Activated gamma-delta T cell treated with anti-CD3 and anti-CD28 coated beads, Interleukin-2, amount 50 U/mL, for 16 hours (primary cell): ENCODE measurements at places on chromosomes 2 and 18.

DNA sequence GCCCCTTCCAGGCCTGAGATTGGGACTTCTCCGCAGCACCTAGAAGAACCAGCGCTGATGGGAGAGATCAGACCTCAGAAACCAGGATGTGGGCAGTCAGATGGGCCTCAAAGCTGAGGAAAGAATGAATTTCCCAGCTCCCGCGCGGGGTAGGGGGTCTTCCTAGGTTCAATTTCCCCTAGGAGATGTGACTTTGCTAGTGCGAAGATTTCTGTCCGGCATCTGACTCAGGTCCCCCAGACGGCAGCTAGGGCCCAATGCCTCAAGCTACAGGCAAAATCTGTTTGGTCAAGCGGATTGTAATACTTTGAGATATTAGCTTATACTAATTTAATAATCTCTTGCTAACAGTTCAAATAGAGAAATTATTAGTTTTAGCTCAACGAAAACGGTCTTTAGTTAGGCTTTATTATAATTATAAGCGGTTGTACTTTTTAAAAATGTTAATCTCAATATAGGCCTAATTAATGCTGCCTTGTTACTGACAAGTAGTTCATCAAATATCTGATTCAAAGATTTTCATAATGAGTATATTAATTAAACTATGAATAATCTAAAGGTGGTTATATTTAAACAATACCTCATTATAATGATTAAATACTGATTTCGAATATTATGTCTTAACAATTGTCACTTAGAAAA, 5.8 kb downstream of the DLX1 start:
- no peak for DNase-seq

- no peak for DNase-seq
Measured at GRCh38 chr2:176569574-176569973, 300.3 kb downstream of the MTX2 start.

DNA sequence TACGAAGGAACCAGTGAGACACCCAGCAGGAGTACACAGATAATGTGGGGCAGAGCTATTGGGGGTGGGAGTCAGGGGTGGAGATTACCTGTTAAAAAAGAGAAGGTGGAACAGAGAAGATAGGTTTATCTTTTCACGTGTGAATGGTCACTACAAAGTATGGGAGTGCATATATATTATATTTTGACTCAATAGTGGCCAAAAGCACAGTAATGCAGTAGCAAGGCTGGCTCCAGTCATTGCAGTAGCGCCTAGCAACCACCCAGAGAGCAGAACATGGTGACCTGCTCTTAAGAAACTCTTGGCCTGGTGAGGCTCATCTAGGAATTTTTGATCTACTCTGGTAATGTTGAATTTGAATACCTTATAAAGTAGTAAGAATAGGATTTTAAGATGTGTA, 1.0 kb downstream of the IMPACT start:
- DNase-seq = no peak

DNA sequence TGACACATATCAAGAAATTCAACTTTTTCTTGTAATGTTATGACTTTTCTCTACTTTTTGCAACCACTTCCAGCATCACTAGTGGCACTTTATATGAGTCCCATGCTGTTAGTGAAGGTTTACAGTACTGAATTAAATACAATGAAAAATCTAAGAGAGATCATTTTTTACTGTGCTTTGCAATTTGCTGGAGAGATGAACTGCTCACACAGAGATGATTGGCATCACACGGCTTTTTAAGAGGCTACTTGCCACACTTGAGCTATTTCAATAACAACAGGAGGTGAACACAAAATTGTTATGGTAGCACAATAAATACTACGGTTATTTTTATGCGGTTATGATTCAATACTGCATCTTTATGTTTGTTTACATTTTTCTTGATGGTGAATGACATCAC, 88.9 kb downstream of the DAW1 start:
- DNase-seq = no peak

- no peak for DNase-seq
Measured at GRCh38 chr18:67145586-67146292, 370.8 kb downstream of the DSEL start.

DNA sequence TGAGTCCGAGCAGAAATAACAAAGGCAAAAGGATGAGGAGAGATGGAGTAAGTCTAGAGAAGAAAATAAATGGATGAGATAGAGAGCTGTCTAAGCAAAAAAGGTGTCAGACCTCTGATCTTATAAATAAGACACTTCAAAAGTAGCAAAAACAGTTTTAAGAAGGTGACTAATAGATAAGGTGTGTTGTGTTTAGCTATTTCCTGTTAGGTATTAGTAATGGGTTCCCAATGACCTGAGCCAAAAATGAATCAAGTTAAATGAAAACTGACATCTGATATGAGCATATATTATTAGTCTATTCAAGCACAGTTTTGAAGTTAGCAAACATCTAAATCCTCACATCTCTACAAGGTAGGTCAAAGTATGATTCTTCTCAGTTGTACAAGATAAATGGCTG, 10.6 kb downstream of the SUPT7L start:
- DNase-seq = no peak

DNA sequence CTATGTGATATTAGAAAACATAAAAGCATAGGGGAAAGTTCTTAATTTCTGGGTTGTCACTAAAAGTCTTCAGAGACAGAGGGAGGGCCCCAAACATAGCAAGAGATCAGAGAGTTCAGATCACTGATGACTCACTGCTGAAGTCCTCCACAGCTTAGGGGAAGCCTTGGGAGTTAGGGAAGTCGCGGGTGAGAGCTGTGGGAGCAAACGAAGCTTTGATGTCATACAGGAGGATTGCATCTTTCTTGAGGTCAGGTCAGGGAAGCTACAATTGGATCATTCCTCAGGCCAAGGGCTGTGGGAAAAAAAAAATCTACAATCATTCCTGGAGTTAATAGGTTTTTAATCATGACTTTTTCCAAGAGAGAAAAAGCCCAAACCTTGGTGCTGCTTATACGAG, 96.2 kb downstream of the COPS8 start:
- no peak for DNase-seq

GRCh38 chr2:49335546-49335945, 181.2 kb upstream of the FSHR start:
- DNase-seq = no peak

GRCh38 chr18:73950116-73950700, 197.4 kb downstream of the FBXO15 start:
- DNase-seq = no peak

- no peak for DNase-seq
Measured at GRCh38 chr2:101657787-101658186, 39.7 kb upstream of the MAP4K4 start.

DNA sequence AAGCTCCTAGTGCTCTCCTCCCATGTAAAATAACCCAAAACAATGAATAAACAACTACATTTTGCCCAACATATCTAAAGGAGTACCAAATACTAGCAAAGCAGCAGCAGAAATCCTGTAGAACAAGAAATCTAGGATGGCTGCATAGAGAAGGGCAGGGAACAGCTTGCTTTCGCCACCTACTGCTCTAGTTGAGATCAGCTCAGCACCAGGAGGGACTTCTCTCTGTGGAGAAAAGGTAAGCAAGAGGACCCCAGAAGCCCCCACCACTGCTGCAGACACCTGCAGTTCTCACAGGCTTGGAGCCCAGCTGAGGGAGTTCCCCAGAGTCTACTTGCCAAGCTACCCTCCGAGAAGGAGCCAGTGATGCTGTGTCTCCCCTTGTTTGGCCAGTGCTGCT, 243.0 kb upstream of the CHST9 start:
- no peak for DNase-seq

- DNase-seq = no peak
Measured at GRCh38 chr2:207974216-207974605, 51.1 kb downstream of the PLEKHM3 start.

DNA sequence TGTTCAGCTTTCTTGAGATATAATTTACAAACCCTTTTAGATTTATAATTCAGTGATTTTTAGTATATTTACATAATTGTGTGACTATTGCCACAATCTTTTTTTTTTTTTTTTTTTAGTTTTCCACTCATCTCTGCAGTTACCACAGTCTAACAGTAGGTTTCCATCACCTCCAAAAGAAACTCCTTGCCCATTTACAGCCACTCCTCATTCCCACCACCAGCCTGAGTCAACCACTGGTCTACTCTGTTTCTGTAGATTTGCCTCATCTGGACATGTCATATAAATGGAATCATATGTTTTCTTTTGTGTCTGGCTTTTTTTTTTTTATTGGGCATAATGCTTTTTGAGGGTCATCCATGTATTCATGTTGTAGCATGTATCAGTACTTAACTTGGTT, 16.1 kb downstream of the MTX2 start:
- DNase-seq = no peak

DNA sequence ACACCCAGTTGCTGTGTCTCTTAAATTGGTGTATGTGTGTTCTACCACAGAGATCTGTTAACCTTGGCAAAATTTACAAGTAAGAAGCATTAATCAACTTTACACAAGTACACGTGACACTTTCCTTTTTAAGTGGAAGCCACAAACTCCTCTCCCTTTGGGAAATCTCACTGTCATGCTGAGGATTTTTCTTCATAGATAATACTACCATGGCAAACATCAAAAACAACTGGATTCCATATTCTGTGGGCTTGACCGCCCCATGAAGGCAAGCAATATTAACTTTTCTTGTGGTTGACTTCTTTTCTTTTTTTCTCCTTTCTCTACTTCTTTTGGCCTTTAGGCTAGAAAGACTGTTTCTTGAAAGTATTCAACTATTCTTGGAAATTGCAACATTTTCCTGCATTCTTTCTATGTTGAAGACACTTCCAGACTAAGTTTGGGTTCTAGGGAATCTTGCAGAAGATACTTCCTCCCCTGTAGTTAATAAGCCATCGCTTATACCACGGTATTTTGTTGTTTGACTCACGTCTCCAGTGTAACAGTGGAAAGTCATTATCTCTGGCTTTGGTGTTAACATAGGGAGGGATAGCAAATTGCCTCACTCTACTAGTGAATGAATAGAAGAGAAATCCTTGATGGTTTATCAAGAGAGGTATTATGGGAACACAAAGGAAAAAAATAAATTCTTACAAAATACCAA, 79.5 kb downstream of the SLC8A1 start:
- DNase-seq = no peak

DNA sequence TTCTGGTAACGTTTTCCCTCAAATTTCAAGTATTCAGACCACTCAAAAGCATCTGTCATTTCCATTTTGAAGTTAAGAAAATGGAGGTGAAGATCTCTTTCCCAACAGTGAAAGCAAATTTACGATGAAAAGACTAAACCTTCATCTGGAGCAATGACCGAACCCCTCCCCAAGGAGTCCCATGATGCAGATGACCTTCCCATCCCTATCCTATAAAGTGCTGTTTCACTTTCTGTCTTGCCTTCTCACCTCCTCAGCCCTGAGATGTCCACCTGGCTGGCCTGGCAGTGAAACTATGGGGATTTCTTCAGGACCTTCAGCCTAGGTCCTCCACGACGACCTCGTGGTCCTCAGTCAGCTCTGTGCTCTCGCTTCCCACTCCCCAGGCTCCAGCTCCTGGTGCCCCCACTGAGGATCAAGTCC, 925 bp upstream of the NPC1 start:
- no peak for DNase-seq

GRCh38 chr2:191012845-191013681, 908 bp downstream of the STAT1 start:
- DNase-seq = no peak

- DNase-seq = no peak
Measured at GRCh38 chr18:64840911-64841701, 692.2 kb upstream of the LINC00305 start.

GRCh38 chr18:36672437-36673344, 156.1 kb downstream of the TPGS2 start:
- no peak for DNase-seq
